IPS DF 19.7 (cell line): ENCODE measurements at places on chromosomes 2 and 18.

DNA sequence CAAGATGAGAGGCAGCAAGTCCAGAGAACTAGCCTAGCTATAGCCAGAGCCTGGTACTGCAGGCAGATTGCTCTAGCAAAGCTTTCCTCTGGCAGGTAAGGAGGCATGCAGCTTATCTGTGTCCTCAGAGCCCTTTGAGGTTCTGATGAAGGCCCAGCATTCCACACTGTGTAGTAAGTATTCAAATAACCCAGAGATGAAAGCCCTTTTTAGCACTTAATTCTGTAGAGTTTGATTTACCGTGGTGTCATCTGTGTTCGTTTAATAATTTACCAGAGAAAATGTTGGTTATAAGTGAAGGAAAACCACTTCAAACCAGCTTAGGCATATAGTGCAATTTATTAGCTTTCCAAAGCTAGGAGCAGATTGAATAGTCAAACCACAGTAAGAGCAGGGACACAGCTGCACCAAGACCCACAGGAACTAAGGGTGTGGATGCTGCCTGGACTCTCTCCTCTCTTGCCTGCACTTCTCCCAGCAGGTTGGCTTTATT is 226.6 kb downstream of the BABAM2 start:
- DNase-seq = no peak

DNA sequence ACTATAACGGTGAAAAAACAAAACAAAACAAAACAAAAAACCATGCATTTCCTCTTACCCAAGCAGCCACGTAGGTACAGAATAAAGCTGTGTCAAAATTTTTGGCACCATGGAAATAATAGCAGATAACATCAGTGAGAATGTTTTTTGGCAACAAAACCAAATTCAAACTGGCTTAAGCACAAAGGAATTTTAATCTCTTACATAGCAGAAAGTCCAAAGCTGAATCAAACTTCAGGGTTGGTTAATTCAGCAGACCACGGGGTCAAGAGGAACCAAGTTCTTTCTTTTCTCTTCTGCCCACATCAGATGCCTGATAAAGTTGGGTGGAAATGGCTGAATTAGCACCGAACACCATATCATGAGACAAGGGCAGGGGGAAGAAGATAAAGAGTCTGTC is 129.5 kb downstream of the PAX3 start:
- no peak for DNase-seq

DNA sequence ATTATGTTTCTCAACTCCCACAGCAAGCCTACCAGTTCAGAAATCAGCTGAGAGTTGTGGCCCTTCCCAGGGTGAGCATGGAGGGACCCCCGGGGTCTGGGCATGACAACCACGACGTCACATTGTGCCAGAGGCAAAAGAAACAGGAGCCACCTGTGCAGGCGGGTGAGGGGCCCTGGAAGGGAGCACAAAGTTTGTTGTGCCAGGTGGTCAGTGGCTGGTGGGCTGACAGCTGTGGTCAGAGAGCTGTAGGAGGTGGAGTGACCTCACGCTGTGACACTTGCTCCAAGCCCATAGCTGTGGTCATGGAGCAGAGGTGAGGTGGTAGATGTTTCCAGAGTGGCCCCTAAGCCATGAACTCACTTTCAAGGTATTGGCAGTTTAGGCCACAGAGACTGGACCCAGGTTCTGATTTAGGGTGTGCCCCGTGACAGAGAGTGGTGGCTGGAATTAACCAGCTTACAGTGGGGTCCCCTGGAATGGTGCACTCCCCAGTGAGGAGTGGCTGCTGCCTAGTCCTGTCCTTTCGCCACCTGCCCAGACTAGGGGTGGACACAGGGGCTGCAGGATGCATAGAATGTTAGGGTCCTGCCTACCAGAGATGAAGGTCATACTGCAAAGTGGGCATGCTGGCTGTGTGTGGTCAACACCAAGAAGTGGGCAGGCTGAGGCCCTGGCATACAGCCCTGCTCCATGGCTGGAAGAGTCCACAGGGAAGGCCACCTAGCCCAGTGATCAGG is 136.4 kb downstream of the GLI2 start:
- no peak for DNase-seq

DNA sequence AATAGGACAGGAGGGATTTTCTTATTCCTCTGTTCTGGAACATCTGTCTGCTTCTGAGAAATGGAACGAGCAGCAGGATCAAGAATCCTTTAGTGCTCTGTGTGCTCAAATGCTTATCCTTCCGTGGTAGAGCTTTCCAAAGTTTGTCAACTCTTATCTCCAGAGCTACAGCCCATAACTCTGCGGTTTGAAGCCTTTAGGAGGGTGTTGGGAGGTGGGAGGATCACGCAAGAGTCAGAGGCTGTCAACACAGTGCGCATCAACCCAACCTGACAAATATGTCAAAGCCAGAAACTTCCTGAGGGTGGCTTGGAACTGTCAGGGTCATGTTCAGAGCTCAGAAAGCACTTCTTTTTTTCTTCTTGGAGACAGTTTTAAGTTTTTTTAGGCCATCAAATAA is 95.9 kb downstream of the CRIM1 start:
- DNase-seq = no peak

GRCh38 chr2:157312866-157313486 is 12.6 kb downstream of the ERMN start:
- DNase-seq = no peak

DNA sequence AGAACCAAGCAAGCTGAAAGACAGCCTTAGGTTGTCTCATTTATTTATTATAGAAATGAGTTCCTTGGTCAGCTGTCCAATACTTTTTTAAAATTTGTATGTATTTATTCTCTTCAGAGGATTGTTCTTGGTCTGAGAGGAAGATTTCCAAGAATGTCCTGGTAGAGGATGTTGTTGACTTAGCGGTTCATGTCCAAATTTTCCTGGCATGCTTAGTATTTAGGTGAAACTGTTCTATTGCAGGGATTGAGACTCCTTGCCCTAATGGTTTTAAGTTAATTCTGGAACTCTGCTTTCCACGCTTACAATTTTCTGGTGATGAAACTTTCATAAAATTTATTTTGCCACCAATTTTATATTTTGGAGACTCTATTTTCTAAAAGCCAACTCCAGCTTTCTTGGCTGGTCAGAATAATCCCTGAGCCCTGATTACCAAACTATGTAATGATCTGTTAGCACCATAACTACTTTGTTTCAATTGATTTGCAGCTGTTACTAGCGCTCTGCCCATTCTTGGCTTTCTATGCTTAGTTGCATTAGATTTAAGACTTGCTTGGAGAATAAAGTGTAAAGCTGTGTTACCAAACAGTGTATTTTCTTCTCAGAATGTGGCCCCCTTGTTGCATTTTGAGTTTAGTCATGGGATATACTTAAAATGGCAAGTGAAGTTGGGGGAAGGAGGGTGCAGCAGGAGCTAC is 1868.8 kb upstream of the CELF4 start:
- no peak for DNase-seq

- no peak for DNase-seq
Measured at GRCh38 chr2:8498994-8499393, 182.9 kb upstream of the ID2 start.

DNA sequence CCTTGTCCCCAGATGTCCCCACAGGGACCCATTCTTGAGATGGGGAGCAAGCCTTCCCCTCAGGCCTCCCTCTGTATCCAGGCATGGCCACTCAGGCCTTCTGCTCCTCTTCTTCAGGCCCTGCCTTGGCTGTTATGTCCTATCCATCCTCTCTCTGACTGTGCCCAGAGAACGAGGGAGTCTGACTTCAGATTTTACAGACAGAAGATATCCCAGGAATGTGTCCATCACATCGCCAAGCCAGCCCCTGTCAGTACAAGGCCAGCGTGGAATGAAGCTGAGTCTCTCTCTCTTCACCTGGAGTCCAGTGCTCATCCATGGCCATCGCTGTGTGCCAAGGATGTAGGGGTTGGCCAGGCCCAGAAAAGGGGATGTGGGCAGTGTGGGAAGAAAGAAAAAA is 57.6 kb downstream of the SDC1 start:
- no peak for DNase-seq

DNA sequence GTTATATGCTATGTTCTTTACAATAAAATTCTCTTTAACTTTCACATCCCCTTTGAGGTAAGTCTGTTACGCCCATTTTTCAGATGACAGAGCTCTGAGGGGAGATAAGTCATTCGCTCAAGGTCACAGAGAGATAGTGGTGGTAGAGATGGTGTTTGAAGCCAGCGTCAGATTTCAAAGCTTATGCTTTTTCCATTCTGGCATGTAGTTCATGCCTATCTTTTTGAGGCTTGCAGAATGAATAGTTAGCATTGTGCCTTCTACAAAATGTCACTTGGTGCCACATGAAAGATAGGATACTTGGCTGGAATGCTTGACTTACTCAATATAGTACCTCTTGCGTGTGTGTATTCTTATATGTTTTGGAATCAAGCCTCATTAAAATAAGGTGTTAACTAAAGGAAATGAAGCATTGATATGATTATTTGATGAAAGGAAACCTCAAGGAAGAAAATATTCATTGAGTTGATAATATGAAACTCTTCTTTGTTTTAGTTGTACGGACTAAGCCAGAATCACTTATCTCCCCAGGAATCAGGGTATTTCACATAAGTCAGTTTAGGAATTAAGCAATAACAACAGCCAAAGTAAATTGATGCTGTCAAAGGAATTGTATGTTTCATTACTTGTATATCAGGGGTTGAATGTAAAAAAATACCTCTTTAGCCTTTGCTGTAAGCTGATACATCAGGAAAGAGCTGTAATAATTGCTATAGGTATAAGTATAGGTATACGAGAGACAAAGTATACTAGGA is 15.5 kb downstream of the SPATS2L start:
- DNase-seq = no peak

DNA sequence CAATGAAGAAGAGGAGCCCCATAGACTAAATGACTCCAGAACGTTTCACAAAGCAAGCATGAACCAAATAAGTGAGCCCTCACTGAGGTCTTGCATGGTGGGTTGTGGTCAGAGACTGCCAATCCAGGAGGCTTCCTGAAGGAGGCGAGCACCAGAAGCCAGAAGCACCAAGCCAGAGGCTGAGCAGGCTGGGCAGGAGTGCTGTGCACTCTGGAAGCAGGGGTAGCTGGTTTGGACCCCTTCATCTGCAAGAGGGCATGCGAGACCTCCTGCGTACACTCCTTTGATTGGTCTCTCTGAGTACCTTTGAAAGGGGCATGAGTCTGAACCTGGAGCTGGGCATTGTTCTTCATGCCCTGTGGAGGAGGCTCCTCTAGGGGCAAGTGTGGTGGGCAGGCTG is 192.5 kb downstream of the HAUS1 start:
- DNase-seq = no peak
